Hematopoietic multipotent progenitor cell treated with erythropoietin and hydrocortisone succinate and interleukin-3 and kit ligand, for 8 days (in vitro differentiated cells): ENCODE measurements at places on chromosomes 13 and 19.

- DNase-seq = no peak
Observed at GRCh38 chr13:79427883-79428282, 21.8 kb upstream of the RBM26 start.

GRCh38 chr19:6362351-6362801, 1.0 kb downstream of the CLPP start:
- no peak for DNase-seq

- DNase-seq = no peak
Observed at GRCh38 chr19:14528419-14529253, 758 bp upstream of the TECR start.

GRCh38 chr13:54445453-54445852, 1416.8 kb downstream of the OLFM4 start:
- no peak for DNase-seq

GRCh38 chr19:3095441-3096191, 1.5 kb downstream of the GNA11 start:
- no peak for DNase-seq

DNA sequence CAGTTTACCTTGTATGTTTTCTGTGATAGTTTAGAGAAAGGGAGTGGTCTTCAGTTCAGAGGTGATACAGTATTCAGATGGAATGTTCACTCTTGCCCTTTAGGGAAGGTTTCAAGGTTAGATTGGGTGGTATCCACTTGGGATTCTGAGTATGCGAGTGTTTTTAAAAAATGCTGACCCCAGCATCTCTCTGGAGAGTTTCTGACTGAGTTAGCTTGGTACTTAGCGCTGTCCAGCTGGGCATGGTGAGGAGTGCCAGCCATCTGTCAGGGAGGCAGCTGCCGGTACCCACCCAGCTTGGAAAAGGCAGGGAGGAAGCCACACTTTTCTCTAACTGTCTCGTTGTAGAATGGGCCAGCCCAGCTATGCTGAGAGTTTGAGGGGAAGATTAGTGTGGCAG, 63.3 kb downstream of the ARHGEF7 start:
- DNase-seq = no peak

- no peak for DNase-seq
Observed at GRCh38 chr19:7194566-7194965, 99.6 kb downstream of the INSR start.

- DNase-seq = no peak
Observed at GRCh38 chr13:30181888-30182651, 125.3 kb downstream of the KATNAL1 start.

- no peak for DNase-seq
Observed at GRCh38 chr19:7067716-7068115, 1.8 kb upstream of the ZNF557 start.

- DNase-seq = peak; percentile 77
Observed at GRCh38 chr19:7869910-7870511, 4.2 kb downstream of the PRR36 start.

- peak; percentile 80 for DNase-seq
Observed at GRCh38 chr19:42401365-42402303, 11.5 kb upstream of the CNFN start.

- no peak for DNase-seq
Observed at GRCh38 chr13:80823472-80823871, 482.5 kb upstream of the SPRY2 start.

- no peak for DNase-seq
Observed at GRCh38 chr13:103030776-103031175, 35.4 kb downstream of the SLC10A2 start.

DNA sequence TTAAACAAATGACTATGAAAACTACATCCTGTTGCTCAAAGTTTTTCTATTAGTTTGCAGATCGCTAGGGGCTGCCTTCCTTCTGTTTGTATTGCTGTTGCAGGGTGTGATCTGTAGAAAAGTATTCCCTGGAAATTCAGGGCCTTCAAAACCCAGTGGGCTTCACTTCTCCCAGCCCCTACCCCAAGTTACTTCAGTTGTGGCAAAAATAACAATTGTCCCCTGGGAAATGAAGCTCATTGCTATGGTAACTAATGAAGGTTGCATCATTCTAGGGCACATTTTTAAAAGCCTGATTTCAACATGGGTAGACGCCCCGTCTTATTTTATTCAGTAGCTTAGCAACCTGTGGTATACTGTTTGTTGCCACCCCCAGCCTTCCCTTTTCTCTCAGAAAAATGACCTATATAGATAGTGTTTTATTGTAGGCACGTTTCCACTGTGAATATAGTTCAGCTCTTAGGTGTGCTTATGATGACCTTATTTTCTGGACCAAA, 60.9 kb downstream of the WDFY2 start:
- peak; percentile 28 for DNase-seq

GRCh38 chr13:50650592-50651504, 192.6 kb downstream of the DLEU7 start:
- DNase-seq = no peak

GRCh38 chr13:47303626-47304025, 406.8 kb upstream of the HTR2A start:
- DNase-seq = no peak

DNA sequence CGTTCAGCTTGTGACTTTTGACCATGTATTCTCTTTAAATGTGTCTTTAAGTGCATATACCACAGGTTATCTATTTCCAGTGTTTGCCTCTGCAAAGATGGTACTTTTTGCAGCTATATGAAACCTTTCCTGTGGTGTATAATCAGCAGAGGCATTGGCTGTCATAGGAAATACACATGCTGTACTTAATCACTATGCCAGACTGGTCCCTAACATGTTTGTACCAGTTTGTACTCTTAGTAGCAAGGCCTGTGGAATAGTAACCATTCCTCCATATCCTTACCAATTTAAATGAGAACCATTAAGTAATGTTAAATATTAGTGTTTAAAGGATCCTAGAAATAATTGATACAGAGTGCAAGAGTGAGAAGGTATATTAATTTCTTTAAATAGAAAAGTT, 69.8 kb downstream of the CDK8 start:
- DNase-seq = no peak

DNA sequence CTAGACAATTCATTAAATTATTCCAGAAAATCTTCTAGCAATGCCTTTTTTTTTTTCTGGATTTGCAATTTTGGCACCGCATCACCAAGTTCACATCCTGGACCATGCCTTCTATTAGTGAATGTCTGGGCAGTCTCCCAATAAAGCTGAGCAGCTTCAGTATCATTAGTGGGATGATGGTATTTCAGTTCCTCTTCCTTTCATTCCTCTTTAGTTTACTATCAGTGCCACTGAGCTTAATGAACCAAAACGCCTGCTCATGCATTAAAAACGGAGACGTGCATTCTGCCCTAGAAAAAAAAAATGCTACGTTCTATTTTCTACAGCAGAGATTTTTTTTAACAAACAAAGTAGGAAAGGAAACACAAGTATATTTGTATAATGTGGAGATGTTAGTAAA, 343.0 kb downstream of the PCDH9 start:
- no peak for DNase-seq

- DNase-seq = peak; percentile 84
Observed at GRCh38 chr19:58150328-58150921, at the start of gene ZNF329. Gene ZNF329, minus strand, starts transcription at chr19:58150789. Its CDS starts 21,286 bp downstream, at chr19:58129503.

DNA sequence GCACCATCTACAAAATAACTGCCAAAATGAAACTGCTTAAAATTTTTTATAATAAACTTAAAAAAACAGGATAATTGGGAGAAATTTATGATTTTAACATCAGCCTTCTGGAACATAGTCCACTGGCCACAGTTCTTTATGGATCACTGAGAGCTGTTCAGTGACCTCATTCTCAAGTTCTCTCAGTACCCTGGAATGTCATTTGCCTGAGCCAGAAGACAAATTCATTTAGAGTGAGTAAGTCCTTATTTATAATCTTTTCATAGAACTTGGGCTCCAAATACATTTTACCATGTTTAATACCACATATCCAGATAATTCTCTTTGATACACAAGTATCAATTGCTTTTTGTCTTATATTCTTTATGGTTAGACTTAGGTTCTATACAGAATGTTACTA, 87.6 kb downstream of the CAB39L start:
- no peak for DNase-seq

- DNase-seq = peak; percentile 9
Observed at GRCh38 chr19:7386308-7386707, 37.6 kb downstream of the ARHGEF18 start.

DNA sequence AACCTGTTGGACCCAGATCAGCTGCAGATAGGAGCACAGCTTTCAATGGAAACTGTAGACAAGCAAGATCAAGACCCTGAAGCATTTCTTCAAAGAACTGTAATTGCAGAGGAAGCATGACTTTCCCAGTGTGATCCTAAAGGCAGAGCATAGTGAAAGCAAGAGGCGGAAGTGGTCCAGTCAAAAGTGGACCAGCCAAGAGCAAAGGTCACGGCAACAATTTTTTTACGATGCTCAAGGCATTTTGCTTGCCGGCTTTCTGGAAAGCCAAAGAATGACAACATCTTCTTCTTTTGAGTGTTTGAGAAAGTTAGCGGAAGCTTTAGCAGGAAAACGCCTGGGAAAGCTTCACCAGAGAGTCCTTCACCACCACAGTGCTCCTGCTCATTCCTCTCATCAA, 111.6 kb downstream of the RNF17 start:
- DNase-seq = no peak

DNA sequence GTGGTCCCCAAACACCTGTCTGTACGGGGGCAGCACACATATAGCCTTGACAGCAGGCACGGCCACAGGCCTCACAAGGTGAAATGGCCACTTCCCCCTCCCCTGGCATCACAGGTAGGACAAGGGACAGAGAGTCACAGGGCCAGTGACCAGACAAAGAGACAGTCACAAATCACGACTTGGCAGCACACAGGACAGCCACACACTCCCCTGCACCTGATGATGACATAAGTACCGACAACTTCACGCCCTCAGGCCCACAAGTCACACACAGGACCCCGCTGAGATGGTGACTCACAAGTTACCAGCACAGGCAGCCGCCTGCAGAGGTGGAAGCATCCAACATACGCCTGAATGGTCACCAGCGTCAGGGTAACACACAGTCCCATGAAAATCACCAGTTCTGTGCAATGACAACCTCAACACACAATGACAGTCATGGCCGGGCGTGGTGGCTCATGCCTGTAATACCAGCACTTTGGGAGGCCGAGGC, 16.5 kb downstream of the TYK2 start:
- no peak for DNase-seq

DNA sequence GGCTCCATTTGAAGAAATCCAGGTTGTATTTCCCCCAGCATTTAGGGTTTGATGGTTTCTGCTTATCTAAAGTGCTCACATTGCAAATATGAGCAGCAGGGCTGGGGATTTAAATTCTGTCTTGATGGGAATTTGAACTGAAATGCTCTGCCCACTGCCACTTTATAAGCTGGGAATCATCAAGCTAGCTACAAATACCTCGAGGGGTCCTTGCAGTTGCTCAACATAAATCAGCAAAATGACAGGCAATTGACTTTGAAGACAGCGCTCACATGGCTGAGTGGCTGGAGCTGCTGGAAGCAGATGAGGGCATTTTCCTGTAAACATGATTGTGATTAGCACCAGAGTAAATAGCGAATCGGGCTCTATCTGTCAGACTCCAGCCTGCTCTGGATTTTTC, 39.4 kb upstream of the MEDAG start:
- no peak for DNase-seq

DNA sequence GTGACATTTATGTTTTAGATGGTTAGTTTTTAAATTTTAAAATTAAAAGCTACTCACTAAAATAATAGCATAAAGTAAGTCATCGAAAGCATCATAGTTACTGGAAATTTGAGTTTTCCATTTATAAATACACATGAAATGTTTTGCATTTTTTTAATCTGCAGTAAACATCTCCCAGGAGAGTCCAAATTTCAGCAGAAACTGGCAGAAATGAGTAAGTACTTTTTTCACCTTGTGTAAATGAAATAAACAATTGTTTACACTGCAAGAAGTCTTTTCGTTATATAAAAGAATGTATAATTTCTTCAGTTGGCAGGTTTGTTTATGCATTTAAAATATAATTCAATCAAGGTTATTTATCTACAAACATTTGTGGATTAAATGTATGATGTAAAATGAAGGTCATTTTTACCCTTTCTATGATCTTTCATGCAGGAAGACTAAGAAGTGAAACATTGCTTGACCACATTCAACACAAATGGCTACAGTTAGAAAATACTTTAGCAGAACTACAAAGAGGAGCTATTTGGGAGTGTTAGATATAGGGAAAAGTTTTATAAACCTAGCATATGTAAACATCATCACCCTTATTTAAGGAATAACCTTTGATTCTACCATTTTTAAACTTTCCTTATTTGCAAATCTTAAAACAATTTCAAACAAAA, 55.6 kb downstream of the RCBTB2 start:
- no peak for DNase-seq

GRCh38 chr13:72430923-72431322, 296.5 kb downstream of the MZT1 start:
- no peak for DNase-seq

DNA sequence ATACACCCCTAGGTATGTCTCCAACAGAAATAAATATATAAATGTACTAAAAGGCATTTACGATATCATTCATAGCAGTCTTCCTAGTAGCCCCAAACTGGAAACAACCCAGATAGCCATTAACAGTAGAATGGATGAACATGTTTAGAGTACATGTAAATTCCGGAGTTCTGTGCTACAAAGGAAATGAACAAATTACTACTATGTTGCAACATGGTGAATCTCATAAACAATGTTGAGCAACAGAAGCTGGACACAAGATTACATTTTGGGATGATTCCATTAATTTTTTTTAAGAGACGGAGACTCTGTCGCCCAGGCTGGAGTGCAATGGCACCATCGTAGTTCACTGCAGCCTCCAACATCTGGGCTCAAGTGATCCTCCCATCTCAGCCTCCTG, 5.9 kb upstream of the SLC7A10 start:
- no peak for DNase-seq

DNA sequence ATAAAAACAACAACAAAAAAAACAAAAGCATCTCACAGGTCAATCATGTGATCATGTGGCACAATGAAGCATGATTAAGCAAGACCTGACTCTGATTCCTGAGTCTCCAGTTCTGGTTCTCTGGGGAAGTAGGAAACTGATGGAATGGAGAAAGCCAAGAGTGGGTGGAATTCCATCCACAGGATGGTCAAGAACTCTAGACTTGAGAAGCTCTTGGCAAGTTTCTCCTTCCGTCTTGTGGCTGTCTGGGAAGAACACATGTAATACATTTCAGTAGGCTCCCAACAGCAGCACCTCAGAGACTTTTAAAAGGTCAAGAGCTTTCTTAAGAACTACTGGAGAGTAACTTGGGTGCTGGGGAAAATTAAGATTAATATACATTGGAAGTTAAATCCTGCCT, 78.6 kb upstream of the TSHZ3 start:
- no peak for DNase-seq

- no peak for DNase-seq
Observed at GRCh38 chr13:21898945-21899344, 228.1 kb downstream of the FGF9 start.

DNA sequence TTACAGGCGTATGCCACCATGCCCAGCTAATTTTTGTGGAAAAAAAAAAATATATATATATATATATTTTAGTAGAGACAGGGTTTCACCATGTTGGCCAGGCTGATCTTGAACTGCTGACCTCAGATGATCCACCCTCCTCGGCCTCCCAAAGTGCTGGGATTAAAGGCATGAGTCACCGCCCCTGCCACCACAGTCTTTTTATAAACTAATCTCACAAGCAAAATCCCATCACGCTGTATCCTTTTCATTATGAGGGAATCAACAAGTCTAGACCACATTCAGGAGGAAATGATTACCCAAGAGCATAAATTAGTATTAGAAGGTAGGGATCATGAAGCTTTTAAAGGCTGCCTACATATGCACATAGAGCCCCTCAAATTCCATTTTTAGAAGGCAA, 210.6 kb upstream of the NBEA start:
- no peak for DNase-seq
